ENCODE measurements at places on chromosomes 1 and 21.
A peak's percentile ranks its signal among the peaks of the same experiment; 100 is the strongest.

- no peak for DNase-seq
Measured at GRCh38 chr1:10253755-10254154, 43.4 kb downstream of the KIF1B start.

- no peak for DNase-seq
Measured at GRCh38 chr1:51238034-51238403, 1.9 kb downstream of the RNF11 start.

GRCh38 chr1:156767879-156768604 is 707 bp downstream of the PRCC start:
- no peak for DNase-seq

- DNase-seq, result no peak
Measured at GRCh38 chr1:43688594-43689000, 18.7 kb upstream of the ST3GAL3 start.

DNA sequence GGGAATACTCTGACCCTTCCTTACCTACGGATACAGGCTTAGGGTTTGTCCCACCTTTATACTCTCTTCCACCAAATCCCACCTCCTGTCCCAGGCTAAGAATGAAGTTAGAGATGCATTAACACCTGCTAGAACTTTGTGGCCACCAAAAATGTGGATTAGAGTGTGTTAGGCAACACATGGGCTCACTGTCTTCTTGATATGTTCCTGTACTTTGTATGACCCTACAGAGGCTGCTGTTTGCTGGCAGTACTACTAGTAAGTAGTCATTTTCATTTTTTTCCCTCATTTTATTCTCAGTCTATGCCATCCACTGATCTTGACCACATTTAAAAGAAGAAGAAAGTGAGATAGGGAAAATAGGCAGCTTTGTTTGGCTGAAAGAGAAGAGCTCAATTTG is 21.0 kb upstream of the TMEM39B start:
- DNase-seq, result no peak

DNA sequence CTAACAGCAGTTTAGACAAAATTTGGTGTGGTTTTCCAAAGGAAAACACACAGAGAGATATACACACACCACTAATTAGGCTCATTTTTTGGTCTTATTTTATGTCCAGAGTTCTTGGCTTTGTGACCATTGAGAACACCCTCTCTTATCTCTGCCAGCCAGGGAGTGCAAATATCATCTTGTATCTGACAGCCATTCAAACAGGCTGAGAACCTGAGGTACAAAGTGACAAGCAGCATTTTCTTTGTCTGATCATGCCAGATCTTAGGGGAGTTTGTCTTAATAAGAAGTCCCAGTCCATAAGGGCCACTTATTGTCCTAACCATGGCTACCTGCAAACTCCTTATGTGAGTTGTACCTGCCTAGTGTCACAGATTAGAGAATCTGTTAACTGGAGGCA is 1165.2 kb downstream of the BRINP3 start:
- DNase-seq, result no peak

DNA sequence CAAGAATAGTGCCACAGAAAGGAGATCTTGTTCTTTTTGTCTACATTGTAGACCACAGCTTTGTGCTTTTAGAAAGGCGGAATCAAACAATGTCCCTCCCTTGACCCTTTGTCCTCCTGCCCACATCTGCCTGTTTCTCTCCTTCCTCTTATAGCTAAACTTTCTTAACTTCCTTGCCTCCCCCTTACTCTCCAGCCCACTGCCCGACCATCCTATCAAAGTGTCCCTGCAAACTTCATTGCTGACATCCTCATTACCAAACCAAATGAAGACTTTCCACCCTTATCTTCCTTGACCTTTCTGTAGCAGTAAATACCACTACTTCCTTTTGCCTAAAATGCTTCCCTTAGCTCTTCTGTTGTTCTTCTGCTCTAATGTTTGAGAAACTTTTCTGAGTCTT is 5.0 kb downstream of the SELP start:
- DNase-seq, result no peak

GRCh38 chr1:240350910-240351331 is 259.2 kb downstream of the FMN2 start:
- no peak for DNase-seq

GRCh38 chr1:214136324-214136919 is 144.5 kb upstream of the SMYD2 start:
- DNase-seq, result no peak

- DNase-seq, result peak; percentile 71
Measured at GRCh38 chr1:223652436-223652941, 13.0 kb downstream of the CAPN8 start.

GRCh38 chr1:91015794-91016550 is 5.9 kb downstream of the ZNF644 start:
- DNase-seq, result no peak
